Stimulated activated CD8-positive, alpha-beta memory T cell treated with anti-CD3 and anti-CD28 coated beads, Interleukin-15, amount 100 ng/mL, for 24 hours (primary cell): ENCODE measurements at places on chromosomes 11 and 22.

DNA sequence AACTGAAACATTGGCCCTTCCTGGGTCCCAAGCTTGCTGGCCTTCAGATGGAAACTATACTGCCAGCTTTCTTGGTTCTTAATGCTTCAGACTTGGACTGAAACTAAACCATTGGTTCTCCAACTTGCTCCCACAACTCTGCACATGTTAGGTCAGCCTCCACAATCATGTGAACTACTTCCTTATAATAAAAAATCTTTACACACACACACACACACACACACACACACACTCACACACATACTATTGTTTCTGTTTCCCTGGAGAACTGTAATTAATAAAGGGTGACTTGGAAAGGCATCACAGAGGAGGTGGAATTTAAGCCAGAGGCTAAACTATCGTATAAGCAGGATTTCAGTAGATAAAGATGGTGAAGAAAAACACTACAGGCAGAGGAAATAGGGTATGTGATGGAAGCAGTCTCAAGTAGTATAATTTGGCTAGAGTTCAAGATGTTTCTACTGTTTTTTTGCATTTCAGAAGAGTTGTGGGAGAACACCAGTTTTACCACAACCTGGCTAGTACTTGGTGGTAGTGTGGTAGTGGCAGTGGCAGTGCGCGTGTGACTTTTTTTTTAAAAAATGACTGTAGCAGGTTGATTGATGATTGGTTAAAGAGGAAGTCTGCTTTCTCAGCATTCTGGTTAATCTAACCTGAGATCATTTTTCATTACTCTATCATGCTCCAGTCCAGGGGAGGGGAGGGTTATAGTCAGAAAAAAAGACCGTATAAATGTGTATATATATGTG lies 70.1 kb downstream of the PDE3B start:
- DNase-seq, result no peak

DNA sequence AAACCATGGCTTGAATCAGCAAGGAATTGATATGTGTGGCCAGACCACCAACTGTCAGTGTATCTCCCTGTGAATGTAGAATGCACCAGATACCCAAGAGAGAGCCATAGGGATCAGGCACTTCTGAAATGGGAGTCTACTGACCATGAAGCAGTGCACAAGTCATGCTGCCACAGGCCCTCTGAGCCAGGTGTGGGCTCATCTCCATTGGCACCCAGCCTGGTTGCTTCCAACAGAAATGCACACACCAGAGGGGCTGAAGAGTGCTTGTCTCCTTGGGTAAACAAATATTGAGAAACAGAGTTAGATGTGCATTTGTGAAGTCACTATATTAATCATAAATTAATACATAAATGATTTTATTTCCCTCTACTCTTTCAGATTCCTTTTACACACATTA lies 28.4 kb upstream of the PANX1 start:
- DNase-seq, result no peak

DNA sequence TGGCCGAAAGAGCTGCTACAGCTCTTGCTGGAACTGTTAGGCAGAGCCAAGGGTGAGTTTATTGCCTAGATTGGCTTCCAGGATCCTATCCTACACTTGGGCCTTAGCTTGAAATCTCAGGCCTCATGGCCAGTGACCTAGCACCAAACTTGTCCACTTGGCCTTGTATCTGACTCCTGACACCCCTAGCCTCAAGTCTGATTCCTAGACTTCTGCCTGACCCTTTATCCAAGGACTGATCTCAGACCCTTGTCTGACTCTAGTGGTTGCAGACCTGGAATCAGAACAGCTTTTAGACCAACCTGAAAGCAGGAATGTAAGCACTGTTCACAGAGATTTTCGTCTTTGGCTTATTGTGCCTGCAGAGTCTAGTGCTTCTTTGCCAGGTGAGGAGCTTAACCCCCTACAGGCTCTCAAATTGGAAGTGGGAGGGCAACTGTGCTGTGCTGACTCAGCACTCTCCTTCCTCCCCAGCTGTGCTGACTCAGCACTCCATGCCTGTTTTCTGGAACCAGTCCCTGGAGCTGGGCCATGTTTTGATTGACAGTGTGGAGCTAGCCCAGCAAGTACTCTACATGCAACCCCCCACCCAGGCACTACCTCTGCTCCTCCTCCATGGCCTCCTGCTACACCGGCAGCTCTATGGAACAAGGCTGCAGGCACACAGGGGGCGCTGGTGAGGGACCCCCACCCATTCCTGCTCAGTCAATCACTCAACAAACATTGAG lies 35.1 kb downstream of the RRP8 start:
- no peak for DNase-seq

- no peak for DNase-seq
Observed at GRCh38 chr22:29207243-29207550, 1.5 kb downstream of the EMID1 start.

- DNase-seq, result no peak
Observed at GRCh38 chr11:64352995-64353714, 5.8 kb upstream of the RPS6KA4 start.

DNA sequence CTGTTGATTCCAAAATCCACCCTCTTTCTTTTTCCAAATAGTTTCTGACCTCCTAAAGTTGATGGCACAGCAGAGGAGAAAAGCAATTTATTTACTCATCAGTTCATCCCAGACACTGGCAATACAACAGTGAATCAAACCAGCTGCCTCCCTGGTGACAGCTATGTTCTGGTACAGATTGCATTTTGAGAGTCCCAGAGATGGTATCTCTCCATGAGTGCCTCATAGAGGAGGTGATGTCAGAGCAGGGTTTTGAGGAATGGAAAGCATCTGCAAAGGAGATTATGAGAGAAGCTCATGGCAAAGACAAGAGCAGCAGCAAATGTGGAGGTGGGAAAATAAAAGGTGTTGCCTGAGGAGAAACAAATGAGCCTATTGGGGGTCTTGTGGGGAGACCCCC lies 377.2 kb downstream of the MN1 start:
- no peak for DNase-seq

DNA sequence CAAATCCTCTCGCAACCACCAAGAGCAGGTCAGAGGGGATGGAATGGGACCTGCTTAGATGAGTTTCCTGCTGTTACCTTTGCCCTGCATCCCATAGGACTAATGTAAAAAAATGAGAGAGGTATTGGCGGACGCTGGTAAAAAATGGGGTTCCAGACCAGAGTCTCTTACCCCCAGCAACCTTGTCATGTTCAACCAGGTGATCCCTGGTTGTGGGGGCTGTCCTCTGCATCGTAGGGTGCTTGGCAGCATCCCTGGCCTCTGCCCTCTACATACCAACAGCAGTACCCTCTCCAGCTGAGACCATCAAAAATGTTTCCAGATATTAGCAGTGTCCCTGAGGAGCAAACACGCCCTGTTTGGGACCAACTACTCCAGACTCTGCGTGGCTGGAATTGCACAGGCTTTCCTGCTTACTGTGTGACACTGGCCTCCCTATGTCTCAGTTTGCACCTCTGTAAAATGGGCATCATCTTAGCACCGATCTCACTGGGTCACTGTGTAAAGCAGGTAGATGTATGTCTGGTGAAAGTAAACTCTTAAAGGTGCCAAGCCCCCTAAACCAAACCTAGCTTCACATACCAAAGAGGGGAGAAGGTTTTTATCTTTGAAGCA lies 1.5 kb downstream of the APOL6 start:
- no peak for DNase-seq

DNA sequence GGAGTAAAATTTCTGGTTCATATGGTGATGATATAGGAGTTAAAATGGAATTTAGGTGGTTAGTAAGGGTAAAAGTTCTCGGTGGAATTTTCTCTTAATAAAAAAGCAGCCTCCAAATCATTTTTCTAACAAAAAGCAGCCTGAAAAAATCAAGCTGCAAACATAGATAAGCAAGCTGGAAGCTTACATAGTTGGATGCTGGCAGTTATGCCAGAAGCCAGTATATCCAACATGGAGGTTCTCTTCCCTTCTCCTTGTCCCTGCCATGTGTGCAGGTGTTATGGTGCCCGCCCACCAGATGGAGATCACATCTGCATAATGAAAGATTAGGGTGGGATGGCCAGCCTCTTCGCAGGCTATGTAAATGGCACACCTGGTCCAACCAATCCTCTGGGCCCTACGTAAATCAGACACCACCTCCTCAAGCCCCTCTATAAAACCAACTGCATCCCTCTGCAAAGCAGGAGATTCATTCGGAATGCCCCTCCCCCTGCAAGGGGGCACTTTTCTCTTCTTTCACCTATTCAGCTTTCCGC lies 22.4 kb downstream of the PIWIL3 start:
- no peak for DNase-seq

DNA sequence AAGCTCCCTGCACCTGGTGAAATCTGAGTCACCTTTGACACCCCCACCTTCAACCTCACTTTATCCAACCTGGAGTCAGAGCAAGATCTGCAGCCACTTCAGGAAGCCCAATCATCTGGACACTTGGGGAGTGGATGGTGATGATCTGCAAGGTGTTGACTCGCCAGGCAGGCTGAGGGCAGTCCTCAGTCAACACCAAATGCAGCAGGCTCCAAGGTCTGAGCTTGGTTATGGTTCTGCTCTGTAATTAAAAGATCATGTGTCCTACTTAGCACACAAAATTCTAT lies 446.9 kb downstream of the BRD1 start:
- no peak for DNase-seq

DNA sequence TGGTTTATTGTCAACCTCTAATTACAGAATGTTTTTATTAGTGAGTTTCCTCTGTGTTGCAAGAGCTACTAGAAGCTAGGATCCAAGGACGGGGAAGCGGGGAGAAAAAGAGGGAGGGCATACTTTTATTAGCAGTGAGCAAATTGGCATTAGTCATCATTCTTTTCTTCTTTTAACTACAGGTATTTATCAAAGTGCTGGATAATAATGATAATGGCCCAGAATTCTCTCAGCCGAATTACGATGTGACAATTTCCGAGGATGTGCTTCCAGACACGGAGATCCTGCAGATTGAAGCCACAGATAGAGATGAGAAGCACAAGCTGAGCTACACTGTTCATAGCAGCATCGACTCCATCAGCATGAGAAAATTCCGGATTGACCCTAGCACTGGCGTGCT lies 179.7 kb upstream of the MTNR1B start:
- DNase-seq, result no peak

DNA sequence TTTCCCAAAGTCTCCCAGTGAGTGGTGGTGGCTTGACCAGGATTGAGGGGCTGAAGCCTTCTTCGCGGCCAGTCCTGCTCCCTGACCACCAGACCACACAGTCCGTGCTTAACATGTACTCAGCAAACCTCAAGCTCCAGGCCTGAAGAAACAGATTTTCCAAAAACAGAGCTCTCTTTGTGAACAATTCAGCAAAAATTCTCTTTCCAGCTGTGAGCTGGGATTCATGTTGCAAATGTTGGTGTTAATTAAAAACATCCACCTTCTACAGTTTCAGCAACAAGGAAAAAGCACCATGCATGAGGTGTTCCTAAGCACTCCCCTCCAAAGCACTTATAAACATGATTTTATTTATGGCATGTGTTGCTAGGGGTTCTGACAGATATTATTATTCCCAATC lies 129.5 kb downstream of the ETS1 start:
- no peak for DNase-seq

DNA sequence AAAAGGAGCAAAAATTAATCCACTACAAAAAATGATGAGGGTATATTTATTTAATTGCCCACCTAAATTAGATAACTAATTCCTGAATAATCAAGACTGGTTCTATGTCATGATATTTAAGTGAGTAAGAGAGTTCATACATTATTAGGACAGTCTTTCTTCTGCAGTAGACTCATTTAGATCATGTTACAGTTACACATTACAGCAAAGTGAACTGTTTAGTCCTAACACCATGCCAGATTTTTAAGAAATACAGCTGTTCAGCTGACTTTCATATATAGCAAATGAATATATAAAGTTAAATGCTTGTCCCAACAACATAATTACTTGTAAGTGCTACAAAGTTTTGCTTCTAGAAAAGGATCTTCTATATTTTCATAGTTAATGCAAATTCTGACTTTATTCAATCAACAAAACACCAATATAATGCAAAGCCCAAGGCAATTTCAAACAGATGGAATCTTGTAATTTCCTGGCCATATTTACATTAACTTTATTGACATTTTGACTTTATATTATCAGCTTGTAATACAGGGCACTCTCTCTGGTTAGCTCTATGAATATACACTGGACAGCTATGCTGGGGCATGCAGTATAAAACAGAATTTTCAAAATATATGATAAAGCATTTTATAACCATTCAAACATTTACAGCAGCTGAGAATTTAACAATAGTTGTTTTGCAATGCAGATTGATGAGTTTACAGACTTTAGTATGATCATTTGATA lies 45.7 kb upstream of the TP53AIP1 start:
- no peak for DNase-seq

DNA sequence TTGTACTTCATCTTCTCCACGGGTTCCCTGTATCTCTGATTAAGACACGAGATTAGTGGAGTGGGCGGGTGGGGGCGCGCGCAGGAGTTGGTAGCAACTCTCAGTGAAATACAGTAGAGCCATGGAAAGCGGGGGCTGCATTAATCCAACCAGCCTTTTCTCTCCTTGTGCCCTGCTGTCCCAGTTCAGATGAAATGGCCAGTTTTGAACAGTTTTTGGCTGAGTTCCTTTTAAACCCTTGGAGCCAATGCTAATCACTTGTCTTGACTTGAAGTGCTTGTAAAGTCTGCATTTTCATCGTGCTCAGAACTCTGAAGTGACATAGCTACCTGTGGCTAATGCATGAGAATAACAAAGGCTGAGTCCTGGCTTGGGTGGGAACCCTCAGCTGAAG lies 734 bp upstream of the TMEM123 start:
- DNase-seq, result peak; percentile 9

GRCh38 chr22:28032861-28033260 lies 113.8 kb upstream of the PITPNB start:
- DNase-seq, result no peak

DNA sequence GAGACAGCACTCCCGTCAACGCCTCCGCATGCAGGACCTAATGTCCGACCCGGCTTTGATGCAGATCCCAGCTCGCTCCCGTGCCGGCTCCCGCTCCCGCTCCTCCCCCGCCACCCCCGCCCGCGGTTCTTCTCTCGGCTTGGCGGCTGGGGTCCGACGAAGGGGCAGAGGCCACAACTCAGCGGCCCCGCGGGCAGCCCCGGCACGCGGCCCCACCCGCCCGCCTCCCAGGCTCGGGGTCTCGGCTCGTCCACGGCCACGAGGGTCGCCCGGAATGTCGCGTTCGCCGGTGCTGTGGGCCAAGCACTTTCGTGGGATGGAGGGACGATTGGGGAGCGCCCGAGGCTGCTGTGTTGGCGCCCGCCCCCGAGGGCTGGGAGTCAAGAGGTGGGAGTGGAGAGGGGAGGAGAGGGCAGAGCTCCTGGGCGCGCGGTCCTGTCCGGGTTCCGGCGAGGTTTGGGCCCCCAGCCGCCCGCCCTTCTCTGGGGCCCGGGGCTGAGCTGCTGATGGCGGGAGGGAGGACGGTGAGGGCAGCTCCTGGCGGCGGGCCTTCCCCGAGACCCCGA lies 5.3 kb upstream of the TBX1 start:
- DNase-seq, result no peak

GRCh38 chr11:33778675-33779074 lies 4.4 kb upstream of the FBXO3 start:
- no peak for DNase-seq

- no peak for DNase-seq
Observed at GRCh38 chr11:128942272-128942612, 429 bp downstream of the TP53AIP1 start.
